NB4 (cell line): ENCODE measurements at places on chromosomes 5 and 9.

DNA sequence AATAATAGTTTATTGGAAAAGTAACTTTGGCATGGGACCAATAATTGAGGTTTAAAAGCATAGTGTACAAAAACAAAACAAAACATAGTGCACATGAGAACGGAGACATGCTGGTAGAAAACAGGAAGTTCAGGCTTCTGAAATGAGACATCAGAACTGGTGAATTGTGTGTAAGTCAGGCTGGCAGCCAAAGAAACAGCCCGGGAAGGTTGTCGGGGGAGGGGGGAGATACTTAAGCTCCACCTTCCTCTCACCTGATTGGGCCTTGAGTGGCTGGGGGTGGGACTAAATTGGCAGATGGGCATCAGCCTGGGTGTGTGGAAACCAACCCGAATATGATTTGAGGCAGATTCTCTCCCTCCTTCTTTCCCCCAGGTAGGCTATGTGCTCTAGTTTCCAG is 256.3 kb downstream of the SMARCA2 start:
- peak; percentile 73 for DNase-seq

DNA sequence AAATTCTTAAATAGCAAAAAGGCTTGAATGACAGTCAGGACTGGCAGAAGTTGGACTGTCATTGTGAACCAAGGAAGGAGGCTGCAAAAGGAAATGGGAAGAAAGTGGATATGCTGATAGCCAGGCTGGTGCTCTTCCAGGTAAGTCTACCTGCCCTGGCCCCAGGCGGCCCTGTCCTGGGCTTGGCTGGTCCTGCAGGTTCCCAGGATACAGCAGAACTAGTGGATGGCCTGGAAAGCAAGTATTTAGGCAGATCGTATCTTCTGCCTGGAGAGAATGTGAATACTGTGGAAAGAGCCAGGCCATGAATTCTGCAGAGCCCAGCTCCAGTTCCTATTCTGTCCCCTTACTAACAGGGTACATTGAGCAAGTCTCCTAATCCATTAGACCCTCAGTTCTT is 149.3 kb downstream of the SEC61B start:
- DNase-seq = no peak

DNA sequence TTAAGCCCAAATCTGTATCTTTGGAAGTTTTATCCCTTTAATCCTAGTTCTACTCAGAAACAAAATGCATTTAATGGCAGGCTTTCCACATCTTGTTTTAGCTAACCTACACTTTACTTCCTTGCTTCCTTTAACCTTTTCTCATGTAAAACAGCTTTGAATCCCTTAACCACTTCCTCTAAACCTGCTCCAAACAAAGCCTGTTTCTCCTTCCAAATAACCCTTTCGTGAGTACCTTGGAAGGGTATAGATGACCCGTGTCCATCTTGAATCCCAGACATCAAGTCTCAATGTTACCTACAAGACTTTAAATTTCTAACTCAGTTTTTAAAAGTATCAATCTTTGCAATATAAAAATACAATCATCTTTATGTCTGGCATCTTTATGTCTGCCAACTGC is 78.4 kb downstream of the DROSHA start:
- no peak for DNase-seq

GRCh38 chr5:148145916-148146315 is 22.4 kb upstream of the SPINK14 start:
- no peak for DNase-seq

DNA sequence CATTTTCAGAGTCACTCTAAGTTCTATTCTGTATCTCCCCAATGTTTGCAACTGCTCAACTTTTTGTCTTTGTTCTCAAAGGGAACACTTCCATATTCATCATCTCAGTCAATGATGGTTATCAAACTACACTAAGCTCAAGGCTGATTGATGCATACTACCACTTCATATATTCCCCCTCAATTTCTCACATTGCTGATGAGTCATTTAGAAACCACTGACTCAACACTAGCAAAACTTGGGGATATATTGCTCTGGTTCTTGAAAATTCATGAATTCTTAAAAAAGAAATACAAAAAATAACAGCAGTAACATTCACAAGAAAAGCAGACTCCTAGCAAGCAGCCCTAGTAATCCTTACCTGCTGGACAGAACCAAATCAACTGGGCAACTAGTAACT is 52.2 kb downstream of the ABHD17B start:
- no peak for DNase-seq

- DNase-seq = no peak
Measured at GRCh38 chr9:126159430-126160060, 167.1 kb upstream of the MVB12B start.

DNA sequence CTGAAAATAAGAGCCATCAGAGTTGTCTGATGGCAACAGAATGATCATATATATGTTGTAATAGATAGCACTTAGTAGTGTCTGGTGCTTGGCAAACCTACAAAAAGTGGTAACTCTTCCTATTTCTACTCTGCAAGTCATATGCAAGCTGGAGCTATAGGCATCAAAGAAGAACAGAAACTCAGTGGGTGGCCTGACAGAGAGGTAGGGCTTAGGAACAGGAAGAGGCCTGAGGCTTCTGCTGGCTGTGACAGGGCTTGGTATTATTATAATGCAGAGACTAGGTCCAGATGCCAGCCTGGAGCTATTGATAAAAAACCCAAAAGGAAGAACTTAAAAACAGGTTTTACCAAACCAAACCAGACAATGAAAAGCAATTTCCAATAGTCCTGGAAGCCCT is 4.4 kb upstream of the DIAPH1 start:
- DNase-seq = peak; percentile 53

DNA sequence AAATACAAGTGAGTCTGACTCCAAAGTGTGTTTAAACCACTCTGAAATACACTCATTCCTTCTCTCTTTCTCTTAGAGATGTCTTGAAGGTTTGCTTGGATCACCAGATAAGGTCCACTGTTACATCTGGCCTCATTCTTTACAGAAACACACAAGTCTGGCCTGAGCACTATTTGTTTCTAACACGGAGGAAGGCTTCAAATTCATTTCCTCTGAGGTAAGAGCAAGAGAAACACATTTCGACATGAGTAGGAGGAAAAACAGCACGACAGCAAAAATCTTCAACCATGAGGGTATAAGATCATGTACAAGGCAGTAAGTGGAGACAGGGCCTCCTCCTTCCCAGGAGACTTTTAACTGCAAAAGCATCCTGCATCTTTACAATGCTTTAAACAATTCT is 8.0 kb downstream of the SIL1 start:
- DNase-seq = no peak

- DNase-seq = peak; percentile 82
Measured at GRCh38 chr5:178234750-178235587, 2.4 kb upstream of the PHYKPL start.

- no peak for DNase-seq
Measured at GRCh38 chr9:89635816-89636215, 31.0 kb downstream of the GADD45G start.

GRCh38 chr9:69940674-69941073 is 103.0 kb upstream of the MAMDC2 start:
- DNase-seq = no peak

- DNase-seq = peak; percentile 78
Measured at GRCh38 chr9:127204771-127205470, 59.7 kb upstream of the GARNL3 start.

DNA sequence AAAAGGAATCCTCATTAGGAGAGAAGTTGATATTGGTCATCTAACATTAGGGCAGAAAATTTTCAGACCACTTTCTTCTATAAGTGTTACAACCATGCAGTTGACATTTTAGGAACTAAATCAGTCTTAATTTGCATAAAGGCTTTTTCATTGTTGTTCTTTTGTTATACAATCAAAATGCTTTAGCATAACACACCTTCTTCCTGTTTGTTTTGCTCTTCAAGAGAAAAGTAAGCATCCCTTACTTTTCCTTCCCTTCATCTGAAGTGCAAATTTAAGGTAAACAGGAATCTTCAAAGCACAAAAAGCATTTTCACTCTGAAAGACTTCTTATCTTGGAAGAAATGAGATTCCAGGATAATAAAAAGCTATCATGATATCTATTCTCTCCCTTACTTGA is 273.6 kb downstream of the PTPRD start:
- DNase-seq = no peak

- DNase-seq = no peak
Measured at GRCh38 chr9:20376731-20377375, 245.4 kb downstream of the MLLT3 start.

- no peak for DNase-seq
Measured at GRCh38 chr5:179959641-179960040, 51.9 kb upstream of the TBC1D9B start.

- no peak for DNase-seq
Measured at GRCh38 chr5:134540747-134541733, 15.6 kb downstream of the JADE2 start.

DNA sequence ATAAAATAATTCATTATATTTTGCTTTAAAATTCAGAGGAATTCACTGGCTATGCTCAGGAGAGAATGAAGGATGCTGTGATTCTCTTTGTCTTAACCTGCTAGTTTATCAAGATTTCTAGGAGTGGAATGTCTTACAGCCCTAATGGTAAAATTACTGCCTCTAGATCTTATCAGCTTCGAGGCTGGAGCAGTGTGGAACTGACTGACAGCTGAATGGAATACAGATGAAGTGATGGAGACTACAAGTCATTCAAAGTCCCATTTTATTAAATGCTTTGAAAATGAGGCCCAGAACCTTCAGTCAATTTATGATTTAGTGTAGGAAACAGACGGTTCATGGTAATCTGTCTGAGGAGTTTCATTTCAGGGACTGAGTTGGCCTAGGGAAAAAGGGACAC is 202.1 kb downstream of the RFX3 start:
- no peak for DNase-seq

GRCh38 chr5:155529362-155529761 is 515.8 kb downstream of the KIF4B start:
- DNase-seq = no peak

- peak; percentile 49 for DNase-seq
Measured at GRCh38 chr9:128927731-128928411, 7.1 kb downstream of the PHYHD1 start.

DNA sequence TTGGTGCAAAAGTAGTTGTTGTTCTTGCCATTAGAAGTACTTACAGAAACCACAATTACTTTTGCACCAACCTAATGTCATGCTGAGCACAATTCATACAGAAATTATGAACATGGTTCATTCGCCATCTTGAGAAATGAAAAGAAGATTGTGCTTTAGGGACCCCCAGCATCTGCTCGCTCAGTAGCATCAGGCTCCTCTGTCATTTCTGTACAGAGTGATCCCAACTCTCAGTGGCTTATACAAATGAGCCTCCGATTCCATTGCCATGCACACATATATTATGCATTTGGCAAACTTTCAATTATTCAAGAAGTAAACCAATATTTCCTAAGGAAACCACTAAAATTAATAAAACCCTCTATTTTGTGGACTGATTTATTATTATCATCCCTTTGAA is 266.2 kb downstream of the MED10 start:
- no peak for DNase-seq

DNA sequence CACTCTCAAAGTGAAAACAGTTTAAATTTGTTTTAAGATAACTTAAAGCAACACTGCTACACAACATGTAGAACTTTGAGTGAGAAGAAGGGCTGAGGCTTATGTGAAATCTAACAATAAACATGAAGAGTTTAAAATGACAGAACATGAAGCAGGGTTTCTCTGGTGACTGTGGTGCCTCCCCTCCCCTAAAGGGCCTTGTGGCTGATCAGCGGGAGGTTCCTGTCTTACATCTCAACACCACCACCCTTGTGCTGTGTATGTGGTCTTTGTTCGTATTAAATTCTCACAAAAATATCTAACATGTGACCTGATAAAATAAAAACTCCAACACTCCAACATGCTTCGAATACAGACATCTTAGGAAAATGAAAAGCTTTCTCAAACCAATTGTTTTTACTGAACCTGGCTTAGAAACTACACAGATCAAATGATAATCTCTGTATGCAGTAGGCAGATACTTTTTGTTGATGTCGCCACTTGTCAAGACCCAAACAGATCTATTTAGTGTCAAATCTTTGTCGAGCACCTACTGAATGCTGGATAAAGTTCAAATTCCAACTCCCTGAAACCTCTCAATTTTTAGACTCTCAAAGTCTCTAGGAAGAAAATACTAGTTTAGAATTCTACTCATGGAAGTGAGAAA is 9.9 kb upstream of the IQGAP2 start:
- peak; percentile 70 for DNase-seq

GRCh38 chr9:94741866-94742265 is 15.4 kb downstream of the AOPEP start:
- DNase-seq = peak; percentile 13

GRCh38 chr5:142287096-142287972 is 37.5 kb downstream of the SPRY4 start:
- no peak for DNase-seq

GRCh38 chr5:72281764-72282499 is 38.1 kb downstream of the MRPS27 start:
- peak; percentile 4 for DNase-seq

GRCh38 chr5:135020111-135020895 is 13.7 kb downstream of the PITX1 start:
- no peak for DNase-seq

- no peak for DNase-seq
Measured at GRCh38 chr9:97474372-97474925, 27.0 kb upstream of the TMOD1 start.

DNA sequence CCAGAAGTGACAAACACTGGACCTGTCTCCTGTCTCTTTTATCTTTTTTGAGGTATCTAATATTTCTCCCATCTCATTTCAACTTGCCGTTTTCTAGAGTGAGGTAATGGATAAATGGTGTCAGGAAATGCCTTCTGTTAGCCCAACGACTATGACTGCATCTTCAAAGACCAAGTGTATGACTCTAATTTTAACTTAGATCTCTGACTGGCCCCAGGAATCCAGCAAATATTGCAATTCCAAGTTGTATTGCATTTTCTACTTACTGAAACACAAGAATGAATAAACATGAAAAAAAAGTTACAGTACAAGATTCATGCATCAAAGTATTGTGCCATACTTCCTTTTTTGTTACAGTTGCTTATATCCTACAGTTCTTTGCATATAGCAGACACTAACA is 26.3 kb downstream of the SLC28A3 start:
- no peak for DNase-seq

- no peak for DNase-seq
Measured at GRCh38 chr9:105441616-105442160, 6.1 kb upstream of the FSD1L start.

DNA sequence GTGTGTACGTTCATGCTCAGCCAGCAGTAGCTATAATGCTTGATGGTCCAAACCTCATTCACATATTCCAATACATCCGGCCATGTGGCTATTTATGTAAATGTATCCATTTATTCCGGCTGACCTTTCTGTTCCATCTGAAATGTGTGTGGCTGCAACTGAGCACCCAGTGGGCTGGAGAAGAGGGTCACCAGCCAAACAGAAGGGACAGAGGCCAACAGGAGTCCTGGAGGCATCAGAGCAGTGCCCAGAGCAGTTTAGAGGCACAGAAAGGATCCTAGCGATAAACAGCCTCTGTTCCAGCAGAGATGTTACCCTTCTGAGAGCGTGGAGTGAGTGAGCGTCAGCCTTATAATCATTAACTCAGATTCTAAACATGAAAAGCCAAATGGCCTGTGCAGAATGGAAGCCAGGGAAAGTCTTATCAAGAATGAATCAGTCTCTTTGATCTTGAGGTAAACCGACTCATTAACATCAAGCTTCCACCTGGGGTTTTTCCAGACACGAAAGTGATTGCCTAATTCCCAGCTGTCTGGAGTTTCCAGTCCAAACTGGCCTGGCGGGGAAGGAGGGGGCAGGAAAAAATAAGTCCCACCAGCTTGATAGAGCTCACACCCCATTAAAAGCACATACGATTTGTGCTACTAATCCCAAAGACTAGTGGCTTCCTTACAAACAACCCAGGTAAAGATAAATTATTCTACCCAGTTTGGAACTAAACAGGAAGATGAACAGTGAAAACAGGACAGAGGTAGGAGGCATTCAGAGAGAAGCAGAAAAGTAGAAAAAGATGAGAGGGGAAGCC is 55.7 kb downstream of the SUSD1 start:
- DNase-seq = no peak
